NCI-H1105 treated with DMSO at 0.1 percent for 48 hours (cell line): ENCODE measurements at places on chromosomes 13 and 19.

GRCh38 chr19:55223291-55224037, 5.1 kb downstream of the TMEM86B start:
- no peak for DNase-seq

DNA sequence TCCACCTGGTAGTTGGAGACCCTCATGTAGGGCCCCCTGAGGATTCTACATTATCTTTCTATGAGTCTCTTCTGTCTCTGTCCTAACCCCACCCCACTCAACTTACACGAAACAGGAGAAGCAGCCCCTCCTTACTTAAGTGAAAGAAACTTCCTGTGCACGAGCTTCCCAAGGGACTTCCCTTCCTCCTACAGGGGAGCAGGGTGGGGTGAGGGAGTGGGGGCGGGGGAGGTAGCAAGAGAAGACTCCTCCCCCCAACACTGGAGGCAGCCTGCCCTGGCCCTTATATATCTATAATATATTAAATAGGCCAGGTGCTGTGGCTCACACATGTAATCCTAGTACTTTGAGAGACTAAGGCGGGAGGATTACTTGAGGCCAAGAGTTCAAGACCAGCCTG, 5.5 kb upstream of the PDE4C start:
- DNase-seq, result no peak

GRCh38 chr19:5635427-5635826, 12.5 kb downstream of the SAFB start:
- DNase-seq, result no peak

DNA sequence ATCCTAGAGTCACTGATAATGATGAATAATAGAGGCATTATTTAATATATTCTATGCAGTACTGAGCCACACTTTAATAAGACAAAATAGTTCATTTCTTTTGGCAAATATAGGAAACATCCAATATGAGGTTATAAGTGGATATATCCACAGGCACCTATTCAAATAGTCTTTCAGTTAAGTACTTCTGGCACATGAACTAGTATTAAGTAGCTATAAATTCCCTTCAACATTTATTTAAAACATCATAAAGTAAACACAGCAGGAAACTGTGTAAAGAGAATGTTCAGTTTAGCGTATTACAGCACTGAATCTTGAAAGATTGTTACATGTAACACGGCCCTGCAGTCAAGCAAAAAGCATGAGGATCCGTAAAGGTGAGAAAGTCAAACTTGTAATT, 463.3 kb upstream of the KLF12 start:
- DNase-seq, result peak; percentile 81

DNA sequence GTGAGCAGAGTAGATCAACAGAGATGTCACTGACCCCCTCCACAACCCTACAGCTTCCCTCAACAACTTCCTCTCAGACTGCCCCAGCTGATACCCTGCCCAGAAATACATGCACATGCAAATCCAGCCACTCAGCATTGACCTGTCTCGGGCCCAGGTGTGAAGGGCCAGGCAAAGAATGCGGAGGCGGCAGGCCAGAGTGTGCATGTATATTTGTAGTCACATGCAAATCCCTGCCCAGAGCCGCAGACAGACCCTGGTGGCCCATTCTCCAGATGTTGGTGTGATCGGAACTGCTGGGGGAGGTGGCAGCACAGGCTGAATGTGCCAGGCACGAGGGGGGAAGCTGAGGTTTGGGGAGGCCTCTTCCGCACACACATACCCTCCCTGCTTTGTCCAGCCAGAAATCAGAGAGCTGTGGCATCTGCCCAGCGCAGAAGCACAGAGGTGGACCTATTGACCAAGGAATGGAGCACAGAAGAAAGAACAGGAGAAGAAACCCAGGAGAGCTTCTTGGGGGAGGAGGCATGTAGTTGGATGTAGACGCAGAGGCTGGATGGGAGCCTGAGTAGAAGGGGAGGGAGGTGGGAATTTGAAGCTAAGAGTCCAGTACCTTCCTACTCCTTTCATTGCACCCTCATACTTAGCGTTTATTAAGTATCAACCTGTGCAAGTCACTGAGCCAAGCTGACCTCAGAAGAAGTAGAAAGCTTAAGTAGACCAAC, 14.4 kb downstream of the MEF2B start:
- DNase-seq, result no peak

DNA sequence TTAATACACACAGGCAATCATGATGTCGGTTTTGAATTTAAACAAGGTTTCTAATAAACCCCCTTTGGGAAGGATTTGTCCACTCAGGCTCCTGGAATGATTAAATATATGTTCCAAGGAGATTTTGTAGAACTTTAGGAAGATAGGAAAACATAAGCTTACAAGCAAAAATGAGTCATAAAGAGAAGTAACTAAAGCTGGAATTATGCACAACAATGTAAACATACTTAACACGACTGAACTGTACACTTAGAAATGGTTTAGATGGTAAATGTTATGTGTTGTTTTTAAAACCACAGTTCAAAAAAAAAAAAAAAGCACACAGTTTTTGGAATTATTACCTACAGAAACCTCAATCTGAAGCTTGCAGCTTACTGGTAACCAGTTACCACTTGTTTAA, 304.4 kb downstream of the NALCN start:
- no peak for DNase-seq

- peak; percentile 84 for DNase-seq
Measured at GRCh38 chr19:7293762-7294557, at the start of gene INSR. Gene INSR (minus strand): TSS chr19:7294414. CDS start chr19:7293891, 523 bp downstream.

DNA sequence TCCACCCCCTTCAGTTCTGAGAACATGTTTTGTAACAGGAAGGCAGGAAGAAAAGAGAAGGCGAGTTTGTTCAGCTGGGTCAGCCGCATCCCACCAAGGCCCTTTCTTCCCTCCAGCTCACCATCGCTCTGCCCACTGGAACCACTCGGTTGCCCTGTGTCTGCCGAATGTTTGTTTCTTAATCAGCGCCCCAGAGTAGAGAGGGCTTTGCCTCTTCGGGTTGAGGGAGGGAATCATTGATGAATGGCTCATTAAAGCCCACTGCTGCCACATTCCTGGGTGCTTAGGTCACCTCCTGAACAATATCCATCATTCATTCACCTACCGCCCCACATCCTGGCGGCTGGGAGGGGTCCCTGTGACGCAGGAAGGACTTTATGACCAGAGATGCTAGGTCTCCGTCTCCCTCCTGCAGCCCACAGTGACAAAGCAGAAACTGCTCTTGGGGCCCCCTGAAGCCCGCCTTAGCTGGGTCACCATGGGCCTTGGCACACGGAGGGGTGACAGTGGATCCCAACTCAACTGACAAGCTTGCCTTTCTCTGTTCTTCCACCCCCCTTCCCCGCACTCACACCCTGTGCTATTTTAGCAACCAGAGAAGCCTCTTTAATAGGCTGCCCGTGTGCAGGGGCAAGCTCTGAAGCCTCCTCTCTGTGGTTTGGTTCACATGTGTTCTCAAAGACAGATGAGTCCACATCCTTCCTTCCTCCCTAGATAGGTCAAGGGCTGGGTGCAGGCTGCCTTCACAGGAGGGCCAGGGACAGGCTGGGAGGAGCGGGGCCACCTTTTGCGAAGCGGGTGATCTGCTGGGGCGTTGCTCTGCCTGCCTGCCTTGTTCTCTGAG, 46.2 kb downstream of the ACTN4 start:
- no peak for DNase-seq

- DNase-seq, result no peak
Measured at GRCh38 chr19:40252395-40252794, 25.9 kb upstream of the CCNP start.

- DNase-seq, result no peak
Measured at GRCh38 chr19:39684267-39684666, 20.0 kb upstream of the LGALS14 start.

- DNase-seq, result peak; percentile 68
Measured at GRCh38 chr19:29845574-29846176, 33.9 kb downstream of the CCNE1 start.

DNA sequence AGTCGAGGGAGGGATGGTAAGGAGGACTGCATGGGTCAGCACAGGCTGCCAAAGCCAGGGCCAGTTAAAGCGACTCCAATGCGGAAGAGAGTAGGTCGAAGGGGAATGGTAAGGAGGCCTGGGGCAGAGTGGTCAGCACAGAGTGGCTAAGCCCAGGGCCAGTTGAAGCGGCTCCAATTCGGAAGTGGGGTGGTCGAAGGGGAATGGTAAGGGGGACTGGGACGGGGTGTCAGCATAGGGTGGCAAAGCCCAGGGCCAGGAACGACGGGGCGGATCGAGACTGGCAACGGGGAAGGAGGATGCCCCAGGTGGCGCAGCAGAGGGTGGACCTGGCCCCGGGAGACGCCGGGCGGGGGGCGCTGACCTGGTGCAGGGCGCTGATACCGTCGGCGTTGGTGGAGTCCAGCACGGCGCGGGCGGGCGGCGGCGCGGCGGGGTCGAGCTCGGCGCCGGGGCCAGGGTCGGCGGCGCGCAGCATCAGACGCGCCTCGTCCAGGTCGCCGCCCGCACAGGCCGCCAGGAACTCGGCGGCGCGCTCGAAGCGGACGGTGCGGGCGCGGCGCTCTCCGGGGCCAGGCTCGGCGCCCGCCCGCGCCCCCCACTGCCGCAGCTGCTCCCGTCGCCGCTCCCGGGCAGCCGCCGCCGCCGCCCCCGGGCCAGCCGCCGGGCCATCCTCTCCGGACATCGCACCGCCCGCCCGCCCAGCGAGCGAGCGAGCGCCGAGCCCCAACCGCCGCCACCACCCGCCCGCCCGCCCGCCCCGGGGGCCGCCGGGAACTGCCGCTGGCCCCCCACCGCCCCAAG, at the start of gene PPP1R12C:
TSS of gene PPP1R12C (minus strand) at position 779 of the 804 bp plus-strand sequence. CDS start at position 685, 94 bp downstream.
- DNase-seq, result no peak

GRCh38 chr13:44667943-44668342, 91.8 kb upstream of the TSC22D1 start:
- DNase-seq, result no peak

GRCh38 chr13:48493066-48493765, 39.7 kb downstream of the RCBTB2 start:
- no peak for DNase-seq

DNA sequence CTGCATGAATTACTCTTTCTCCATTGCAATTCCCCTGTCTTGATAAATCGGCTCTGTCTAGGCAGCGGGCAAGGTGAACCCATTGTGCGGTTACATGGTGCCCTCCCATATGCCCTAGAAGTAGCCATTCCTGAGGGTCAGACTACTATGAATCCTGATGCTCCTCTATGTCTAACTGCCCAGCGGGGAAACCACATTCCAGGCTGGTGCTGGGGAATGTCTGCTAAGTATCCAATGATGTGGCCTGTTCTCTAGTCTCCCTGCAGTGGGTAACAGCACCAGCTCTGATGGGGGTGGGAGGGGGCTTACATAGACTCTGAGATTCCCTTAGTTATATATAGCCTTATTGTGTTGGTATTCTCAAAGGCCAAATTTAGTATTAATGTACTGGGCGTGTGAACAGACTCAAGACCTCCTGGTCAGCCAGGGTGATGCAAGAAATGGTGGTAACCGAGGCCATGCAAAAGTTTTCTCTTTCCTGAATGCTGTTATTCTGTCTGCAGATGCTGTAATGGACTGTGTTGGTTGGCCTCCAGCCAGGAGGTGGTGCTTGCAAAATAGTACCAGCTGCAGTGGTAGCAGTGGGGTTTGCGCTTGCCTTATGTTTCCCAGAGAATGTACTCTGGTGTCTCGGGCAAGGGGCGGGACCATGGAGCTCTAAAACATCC, 564.8 kb upstream of the SLITRK1 start:
- no peak for DNase-seq

DNA sequence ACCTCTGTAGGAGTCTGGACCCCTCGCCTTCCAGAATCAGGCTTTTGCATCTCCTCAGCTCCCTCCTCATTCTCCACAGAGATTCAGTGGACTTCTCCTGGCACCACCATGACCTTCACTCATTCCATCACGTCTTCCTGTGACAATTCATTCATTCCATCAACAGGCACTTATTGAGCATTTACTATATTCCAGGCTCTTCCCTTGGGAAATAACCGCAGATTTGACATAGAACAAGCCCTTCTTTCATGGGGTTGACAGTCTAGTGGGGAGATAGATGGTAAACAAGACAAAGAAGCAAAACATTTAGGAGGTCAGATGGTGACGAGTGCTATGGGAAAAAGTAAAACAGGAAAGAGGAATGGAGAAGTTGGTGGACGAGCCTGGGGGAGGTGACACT, 2.6 kb upstream of the SULT2B1 start:
- DNase-seq, result no peak

DNA sequence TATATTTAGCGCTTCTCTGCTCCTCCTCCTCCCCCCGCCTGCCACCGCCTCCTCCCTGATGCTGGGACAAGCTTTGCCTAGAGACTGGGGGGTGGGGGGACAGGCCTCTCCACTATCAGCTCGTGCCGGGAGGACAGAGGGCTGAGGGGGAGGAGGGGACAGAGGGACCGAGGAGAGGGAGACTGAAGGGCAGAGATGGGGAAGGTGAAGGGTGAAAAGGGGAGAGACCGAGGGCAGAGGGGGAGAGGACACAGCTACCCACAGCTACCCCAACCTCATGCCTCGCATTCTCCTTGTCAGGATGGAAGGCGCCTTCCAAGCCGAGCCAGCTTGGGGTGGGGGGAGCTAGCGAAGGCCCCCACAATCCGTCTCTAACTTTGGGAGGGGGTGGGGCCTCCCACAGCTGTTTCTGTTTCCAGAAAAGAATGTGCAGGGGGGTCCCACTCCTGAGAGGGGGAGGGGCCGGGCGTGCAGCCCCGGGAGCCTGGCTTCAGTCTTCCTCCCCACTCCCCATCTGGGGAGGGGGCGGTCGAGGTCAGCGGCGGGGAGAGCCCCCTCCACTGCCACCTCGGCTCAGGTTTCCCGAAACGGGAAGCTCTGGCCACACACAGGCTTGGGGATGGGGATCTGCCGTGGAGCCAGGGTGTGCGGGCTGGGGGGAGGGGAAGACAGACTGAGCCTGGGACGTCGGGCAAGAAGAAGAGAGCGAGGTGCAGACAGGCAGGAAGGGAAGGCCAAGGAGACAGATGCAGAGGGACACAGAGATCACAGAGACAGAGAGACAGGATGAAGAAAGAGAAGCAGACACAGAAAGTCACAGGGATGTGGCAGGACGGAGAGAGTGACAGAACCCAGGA, 1.6 kb downstream of the DACT3 start:
- DNase-seq, result no peak

DNA sequence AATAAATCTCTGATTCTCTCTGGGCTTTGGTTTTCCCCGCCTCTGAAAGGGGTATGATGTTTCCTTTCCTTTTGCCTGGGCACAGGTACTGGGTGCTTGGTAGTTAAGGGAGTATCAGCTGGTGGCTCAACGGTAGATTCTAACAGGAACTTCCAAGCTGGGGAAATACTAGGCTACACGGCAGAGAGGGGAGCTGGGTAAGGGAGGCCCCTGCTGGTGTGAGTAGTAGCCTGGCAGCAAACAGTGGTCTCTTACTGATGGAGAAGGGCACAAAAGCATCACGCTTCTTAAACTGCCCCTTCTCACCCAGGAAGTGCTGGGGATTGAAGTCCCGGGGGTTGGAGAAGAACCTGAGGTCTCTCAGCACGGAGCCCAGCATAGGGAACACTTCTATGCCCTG, 26.9 kb upstream of the CYP2A7 start:
- no peak for DNase-seq

GRCh38 chr19:56973713-56974555, 133.4 kb upstream of the PEG3 start:
- no peak for DNase-seq
